ENCODE measurements at places on chromosomes 3 and 15.

- peak overlapping the region; percentile 76 for H3K27ac ChIP-seq
- no peak overlapping the region for H3K4me3 ChIP-seq
- no peak for DNase-seq
- no peaks in the 10 kb centered on the region for H3K36me3 ChIP-seq
- H3K4me1 ChIP-seq = peaks cover 37% of the 10 kb centered on the region
Observed at GRCh38 chr3:4751502-4752101, 227.6 kb upstream of the BHLHE40 start.

DNA sequence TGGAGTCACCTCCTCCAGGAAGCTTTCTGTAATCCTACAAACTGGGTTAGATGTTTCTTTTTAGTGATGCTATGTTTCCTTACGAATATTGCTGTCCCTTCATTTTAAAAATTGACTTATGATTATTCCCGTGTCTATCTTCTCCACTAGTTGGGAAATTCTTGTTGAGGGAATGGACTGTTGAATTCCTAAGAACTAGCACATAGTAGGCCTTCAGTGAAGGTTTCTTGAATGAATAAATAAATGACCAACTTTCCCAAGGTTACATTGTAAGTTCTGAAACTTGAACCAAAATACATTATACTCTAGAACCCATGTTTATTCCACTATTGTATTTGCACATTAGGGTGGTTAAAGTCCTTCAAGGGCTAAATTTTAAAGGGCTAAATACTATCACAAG lies 812 bp upstream of the IL20RB start:
- no peak overlapping the region for H3K4me3 ChIP-seq
- no peaks in the 10 kb centered on the region for H3K4me1 ChIP-seq
- H3K27me3 ChIP-seq = no peaks in the 10 kb centered on the region
- no peak for DNase-seq
- no peak overlapping the region for H3K27ac ChIP-seq

DNA sequence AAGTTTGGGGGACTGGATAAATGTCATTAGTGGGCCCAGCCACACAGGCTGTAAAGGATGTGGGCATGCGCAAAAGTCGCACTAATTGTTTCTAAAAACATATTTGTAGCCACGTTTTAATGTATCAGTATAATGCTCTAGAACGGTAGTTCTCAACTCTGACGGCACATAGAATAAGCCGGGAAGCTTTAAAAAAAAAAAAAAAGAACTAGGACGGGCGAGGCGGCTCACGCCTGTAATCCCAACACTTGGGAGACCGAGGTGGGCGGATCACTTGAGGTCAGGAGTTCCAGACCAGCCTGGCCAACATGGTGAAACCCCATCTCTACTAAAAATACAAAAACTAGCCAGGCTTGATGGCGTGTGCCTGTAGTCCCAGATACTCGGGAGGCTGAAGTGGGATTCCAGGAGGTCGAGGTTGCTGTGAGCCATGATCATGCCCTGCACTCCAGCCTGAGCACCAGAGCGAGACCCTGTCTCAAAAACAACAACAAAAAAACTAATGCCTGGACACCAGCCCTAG lies 618 bp upstream of the MON1A start:
- no peaks in the 10 kb centered on the region for H3K36me3 ChIP-seq
- no peak for DNase-seq
- peak overlapping the region; percentile 64 for H3K4me3 ChIP-seq
- H3K27ac ChIP-seq = peak overlapping the region; percentile 92

GRCh38 chr15:36896949-36897348 lies 203.4 kb downstream of the MEIS2 start:
- H3K27ac ChIP-seq = peak overlapping the region; percentile 49
- H3K4me1 ChIP-seq = no peaks in the 10 kb centered on the region
- DNase-seq = no peak
- H3K27me3 ChIP-seq = no peaks in the 10 kb centered on the region

- no peak overlapping the region for H3K4me3 ChIP-seq
- H3K36me3 ChIP-seq = no peaks in the 10 kb centered on the region
Observed at GRCh38 chr15:33163816-33164215, 30.7 kb downstream of the FMN1 start.

DNA sequence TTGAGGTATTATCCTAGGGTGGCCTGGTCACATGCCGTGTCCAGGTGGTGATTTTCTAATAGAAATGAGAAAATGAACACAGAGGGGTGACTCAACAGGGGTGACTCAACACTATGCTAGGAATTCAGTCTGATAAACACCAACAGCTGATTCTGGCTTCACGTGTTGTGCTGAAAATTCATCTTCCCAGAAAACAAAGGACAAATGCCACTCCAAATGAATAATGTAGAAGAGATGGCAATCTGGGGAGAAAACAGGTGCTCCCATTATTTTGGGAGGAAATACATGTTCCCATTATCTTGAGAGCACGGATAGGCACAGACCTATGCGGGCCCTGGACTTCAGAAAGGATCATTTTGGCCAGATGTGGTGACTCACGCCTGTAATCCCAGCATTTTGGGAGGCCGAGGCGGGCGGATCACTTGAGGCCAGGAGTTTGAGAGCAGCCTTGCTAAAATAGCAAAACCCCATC lies 101.2 kb upstream of the MEX3B start:
- no peaks in the 10 kb centered on the region for H3K27me3 ChIP-seq
- no peak overlapping the region for H3K27ac ChIP-seq
- no peak for DNase-seq
- no peaks in the 10 kb centered on the region for H3K4me1 ChIP-seq
- H3K4me3 ChIP-seq = no peak overlapping the region

- H3K4me1 ChIP-seq = no peaks in the 10 kb centered on the region
- H3K4me3 ChIP-seq = no peak overlapping the region
- H3K27ac ChIP-seq = no peak overlapping the region
Observed at GRCh38 chr15:88695101-88695500, 56.3 kb downstream of the ISG20 start.

DNA sequence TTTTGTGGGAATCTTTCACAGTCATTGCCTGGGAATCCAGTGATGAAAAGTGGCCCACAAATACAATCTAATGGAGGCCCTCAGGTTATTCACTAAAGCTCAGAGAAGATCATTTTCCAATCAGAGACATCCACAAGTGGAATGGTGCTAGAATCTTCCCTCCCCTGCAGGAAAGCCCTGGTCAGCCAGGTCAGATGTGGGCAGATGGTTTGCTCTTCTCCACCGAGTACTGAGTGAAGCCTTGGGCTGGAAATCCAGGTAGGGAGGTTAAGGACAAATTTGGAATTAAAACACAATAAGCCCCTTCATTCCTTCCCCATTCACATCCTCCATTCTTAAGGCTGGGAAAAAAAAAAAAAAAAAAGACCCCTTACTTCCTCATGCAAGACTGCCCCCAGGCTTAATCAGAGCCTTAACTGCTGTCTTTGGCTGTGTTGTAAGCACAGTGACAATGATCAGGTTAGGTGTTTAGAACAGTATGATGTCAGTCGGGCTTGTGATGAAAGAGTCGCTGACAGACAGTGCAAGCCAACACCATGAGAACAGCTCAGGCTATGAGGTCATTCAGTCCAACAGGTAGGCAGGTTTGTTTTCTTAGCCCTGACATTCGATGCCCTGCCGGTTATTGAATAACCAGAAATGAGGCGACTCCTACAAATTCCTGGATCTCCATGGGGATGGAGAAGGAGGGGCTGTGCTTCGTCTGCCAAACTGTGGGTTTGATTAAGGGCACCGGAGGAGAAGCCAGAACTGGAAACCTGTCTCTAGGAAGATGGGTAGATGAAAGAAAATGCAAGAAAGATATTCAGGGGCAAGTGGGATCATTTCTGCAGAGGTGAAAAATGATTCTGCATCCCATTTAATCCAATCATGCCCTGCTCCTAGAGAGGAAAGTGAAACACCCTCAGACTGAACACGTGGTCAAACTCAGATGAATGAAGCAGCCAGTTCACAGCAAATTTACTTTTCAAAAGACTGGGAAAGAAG lies 23.5 kb upstream of the HES1 start:
- no peaks in the 10 kb centered on the region for H3K27me3 ChIP-seq
- no peak overlapping the region for H3K4me3 ChIP-seq
- H3K27ac ChIP-seq = no peak overlapping the region
- no peaks in the 10 kb centered on the region for H3K36me3 ChIP-seq
- peak; percentile 73 for DNase-seq

- no peaks in the 10 kb centered on the region for H3K4me1 ChIP-seq
- DNase-seq = no peak
- no peak overlapping the region for H3K27ac ChIP-seq
- H3K36me3 ChIP-seq = no peaks in the 10 kb centered on the region
- no peaks in the 10 kb centered on the region for H3K27me3 ChIP-seq
Observed at GRCh38 chr3:106392915-106393314, 524.1 kb upstream of the CBLB start.

DNA sequence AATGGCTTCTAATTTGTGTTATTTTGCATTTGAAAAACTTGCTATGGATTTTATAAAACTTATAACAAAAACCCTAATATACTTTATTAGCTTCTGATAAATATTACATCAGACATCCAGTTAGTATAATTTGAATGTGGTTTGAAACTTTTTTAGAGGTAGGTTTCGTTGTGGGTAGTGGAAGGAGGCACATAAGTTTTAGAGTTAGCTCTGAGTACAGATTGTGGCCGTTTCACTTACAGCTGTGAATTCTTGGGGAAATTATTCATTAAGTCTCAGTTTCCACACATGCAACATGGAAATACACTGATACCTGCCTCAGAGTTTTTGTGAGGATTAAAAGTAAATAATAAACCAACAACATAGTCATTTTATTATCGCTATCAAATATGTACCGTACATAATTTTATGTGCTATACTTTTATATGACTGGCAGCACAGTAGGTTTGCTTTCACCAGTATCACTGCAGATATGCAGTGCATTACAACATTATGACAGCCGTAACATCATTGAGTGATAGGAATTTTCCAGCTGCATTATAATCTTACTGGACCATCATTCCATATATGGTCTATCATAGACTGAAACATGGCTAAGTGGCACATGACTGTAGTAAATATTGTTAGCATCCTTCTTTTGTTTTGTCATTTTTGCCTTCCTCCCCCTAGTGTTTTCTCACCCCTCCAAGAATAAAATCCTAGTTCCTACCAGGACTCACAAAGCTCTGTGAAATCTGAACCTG lies 175.6 kb downstream of the AKAP13 start:
- no peaks in the 10 kb centered on the region for H3K27me3 ChIP-seq
- DNase-seq = no peak
- no peaks in the 10 kb centered on the region for H3K36me3 ChIP-seq
- no peak overlapping the region for H3K27ac ChIP-seq
- H3K4me1 ChIP-seq = no peaks in the 10 kb centered on the region
- H3K4me3 ChIP-seq = no peak overlapping the region

GRCh38 chr3:49462222-49462621 lies 7.8 kb upstream of the DAG1 start:
- H3K27ac ChIP-seq = peak overlapping the region; percentile 33
- H3K27me3 ChIP-seq = no peaks in the 10 kb centered on the region
- H3K36me3 ChIP-seq = no peaks in the 10 kb centered on the region
- peaks cover 6% of the 10 kb centered on the region for H3K4me1 ChIP-seq
- no peak overlapping the region for H3K4me3 ChIP-seq

DNA sequence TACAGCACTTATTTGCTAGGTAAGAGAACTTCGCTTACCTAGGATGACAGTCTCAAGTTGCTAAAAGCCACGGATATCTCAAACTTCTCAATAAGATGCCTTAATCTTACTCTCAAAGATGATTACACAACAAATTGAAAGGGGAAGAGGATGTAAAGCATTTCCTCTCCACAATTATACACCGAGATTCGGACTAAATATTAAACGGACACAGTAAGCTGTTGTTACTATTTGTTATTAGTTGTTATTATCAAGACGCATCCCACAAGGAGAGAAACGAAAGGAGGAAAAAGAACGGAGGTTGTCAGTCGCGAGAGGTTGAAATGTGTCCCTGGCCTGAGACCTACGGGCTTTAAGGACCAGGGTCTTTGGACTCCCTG lies 660 bp downstream of the ZNF106 start:
- H3K27me3 ChIP-seq = no peaks in the 10 kb centered on the region
- H3K27ac ChIP-seq = peak overlapping the region; percentile 93
- DNase-seq = no peak
- peak overlapping the region; percentile 87 for H3K4me3 ChIP-seq
- H3K36me3 ChIP-seq = no peaks in the 10 kb centered on the region

DNA sequence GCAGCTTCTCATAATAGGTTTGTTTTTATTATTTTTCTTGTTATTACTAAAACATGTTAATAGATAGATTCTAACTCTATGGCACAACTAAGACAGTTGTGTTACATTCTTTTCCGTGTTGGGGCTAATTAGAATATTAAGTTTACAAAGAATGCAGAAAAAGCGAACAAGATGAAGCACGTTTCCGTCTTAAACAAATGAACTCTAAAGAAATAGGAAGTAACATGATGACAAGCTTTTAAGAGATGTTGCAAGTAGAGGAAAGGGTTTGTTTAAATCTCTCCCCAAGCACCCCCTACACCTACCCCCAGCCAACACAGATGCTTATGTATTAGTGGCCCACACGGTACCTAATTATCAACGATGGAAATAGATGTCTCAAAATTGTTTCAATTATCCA lies 207.1 kb downstream of the TP63 start:
- no peak overlapping the region for H3K27ac ChIP-seq
- H3K36me3 ChIP-seq = no peaks in the 10 kb centered on the region
- DNase-seq = no peak
- no peaks in the 10 kb centered on the region for H3K4me1 ChIP-seq

DNA sequence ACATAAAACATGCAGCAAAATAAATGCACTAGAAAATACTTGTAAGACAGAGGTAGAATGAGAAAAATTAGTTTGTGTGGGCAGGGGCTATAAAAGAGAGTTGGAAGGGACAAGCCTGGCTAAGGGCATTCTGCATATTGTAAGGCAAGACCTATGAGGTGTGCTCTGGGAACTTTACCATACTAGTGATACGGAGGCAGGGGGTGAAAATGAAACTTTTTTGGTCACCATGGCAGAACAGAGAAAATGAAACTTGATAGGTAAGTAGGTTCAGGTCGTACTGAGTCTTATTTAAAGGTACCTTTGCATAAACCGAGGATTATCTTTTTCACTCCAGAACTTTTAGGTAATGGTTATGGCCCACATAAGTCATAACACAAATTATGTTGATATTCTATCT lies 74.7 kb upstream of the ACKR4 start:
- H3K36me3 ChIP-seq = no peaks in the 10 kb centered on the region
- H3K27ac ChIP-seq = no peak overlapping the region
- DNase-seq = no peak
- H3K4me1 ChIP-seq = no peaks in the 10 kb centered on the region

DNA sequence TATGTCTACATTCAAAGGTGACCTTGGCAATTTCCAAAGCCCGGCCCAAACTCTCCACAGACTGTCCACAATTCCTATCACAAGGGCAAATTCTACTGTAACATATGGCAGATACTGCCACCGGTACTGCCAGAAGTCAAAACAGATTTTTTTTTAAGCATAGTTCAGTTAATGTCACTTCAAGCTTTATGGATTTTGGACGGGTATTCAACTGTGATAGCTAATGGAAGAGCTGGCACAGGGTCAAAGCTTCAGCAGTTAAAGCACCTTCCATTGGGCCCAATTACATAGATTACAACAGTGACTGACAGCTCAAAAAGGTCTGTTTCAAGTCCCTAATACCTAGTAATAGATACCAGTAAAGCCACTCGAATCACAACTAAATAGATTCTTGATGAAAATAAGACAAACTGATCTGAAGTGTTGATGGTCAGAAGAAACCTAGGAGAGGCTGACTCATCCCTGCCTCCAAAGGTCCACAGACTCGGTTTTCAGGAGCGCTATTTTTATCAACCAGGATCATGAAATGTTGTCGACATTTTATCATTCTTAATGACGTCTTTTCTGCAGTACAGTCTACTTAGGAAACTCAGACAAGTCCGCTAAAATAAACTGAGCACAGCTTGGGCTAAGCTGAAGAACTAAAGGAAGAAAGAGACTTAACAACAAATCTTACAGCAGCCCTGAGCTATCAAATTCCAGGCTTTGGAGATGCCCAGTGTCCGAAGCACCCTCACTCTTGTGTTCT lies 38.7 kb downstream of the ANXA2 start:
- no peaks in the 10 kb centered on the region for H3K27me3 ChIP-seq
- peaks cover 8% of the 10 kb centered on the region for H3K4me1 ChIP-seq
- no peak overlapping the region for H3K27ac ChIP-seq
- H3K36me3 ChIP-seq = peaks cover 70% of the 10 kb centered on the region

Data from transverse colon (tissue), 4 donors.